ENCODE measurements at places on chromosomes 16 and 17.
A peak's percentile ranks its signal among the peaks of the same experiment; 100 is the strongest.

GRCh38 chr16:19329932-19330331, 44.4 kb downstream of the CLEC19A start:
- peak; percentile 34 for DNase-seq

DNA sequence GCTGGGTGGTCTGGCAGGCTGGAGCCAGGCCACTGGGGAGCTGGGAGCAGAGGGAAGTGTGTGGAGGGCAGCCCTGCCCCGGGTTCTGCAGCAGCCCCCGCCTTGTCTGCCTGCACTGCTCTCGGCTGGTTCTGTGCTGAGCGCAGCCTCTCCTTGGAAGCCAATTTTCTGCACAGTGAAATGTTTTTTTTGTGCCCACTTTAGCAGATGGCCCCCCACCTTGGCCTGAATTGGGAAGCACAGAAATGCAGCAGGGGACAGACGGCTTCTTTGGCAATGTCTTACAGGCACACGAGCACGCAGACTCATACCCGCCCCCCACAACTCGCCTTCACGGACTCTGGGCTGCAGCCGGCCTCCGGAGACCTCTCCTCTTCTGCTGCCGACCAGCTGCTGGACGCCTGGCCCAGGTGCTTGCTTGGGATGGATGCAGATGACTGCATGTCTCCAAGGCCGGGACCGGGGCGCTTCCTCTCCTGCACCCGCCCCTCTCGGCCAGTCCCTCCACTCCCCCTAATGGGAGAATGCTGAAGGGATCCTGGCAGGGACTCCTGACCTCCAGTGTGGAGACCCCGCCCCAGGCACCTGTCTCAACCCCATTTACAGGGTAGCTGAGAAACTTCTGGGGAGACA, 14.8 kb downstream of the NPTX1 start:
- no peak for DNase-seq

- DNase-seq = peak; percentile 0
Measured at GRCh38 chr16:64250866-64251265, 871.0 kb downstream of the CDH11 start.

DNA sequence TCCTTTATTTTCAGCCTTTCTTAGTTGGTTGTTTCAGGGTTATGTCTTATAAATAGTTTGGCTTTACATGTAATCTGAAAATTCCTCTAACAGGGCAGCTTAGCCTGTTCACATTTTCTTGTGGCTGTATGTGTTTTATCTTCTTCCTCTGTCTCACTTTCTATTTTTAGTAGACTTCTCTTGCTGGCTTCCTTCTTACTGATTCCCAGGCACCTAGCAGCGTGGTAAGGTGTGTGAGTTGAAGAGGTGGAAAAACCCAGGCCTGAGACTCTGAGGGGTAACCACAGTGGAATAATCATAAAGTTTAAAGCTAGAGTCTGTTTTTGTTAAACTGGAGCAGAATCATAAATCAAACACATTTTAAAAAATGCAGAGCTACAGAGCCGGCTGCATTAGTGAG, 190.9 kb downstream of the LGALS9B start:
- no peak for DNase-seq

Data from epithelial cell of esophagus (primary cell).